Cortex of kidney (tissue), 1 donor: ENCODE measurements at places on chromosomes 5 and 9.

GRCh38 chr9:136915632-136916329 lies 28.8 kb downstream of the FBXW5 start:
- no peak for DNase-seq

DNA sequence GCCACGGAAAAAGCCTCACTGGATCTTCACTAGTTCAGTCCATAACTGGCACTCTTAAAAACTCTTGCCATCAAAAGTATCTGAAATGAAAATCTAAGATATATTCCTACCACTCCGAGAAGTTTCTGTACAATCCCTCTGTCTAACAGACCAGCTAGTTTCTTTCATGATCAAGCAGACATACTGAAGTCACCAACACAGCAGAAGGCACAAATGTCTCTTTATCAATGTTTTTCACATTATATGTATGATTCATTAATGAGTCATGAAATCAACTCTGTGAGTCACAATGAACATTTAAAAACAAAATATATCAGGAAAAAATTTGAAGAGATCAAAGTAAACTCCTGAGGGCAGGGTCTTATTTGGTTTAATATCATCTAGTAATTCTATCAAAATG lies 50.8 kb downstream of the F2R start:
- DNase-seq, result no peak

DNA sequence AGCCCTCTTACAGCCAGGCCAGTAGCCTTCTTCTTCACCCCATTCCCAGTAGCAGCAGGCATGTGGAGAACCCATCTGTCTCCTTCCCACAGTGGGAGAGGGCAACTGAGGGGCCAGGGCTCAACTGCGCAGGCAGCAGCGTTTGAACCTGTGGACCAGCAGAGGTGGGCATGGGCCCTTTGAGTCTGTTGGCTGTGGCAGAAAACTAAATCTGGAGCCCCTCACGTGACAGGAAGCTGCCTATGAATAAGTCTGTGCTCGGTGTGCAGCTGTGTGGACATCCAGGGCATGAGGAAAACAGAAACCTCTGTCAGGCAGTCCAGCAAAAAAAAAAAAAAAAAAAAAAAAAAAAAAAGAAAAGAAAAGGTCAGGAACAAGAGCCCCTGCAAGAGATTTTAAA lies 189.2 kb upstream of the NR3C1 start:
- DNase-seq, result no peak

GRCh38 chr5:170278611-170279458 lies 18.7 kb downstream of the LCP2 start:
- DNase-seq, result no peak

DNA sequence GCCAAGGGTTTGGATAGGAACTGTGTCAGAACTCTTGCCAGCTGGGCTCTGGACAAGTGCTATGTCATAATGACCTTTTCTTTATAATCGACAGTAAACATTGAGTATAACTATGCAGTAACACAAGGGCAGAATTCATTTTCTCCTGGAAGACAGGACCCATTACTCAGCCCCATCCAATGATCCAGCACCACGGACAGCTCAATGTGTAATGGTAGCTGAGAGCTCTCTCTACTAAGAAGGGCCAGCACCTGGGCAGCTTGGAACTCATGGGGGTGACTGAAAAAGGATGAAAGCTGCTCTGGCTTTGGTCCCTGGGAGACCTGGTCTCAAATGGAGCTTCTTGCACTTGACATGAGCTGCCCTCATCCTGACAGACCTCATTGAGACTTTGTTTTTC lies 347.8 kb downstream of the TRIM32 start:
- no peak for DNase-seq

GRCh38 chr9:88567870-88568269 lies 32.9 kb downstream of the NXNL2 start:
- no peak for DNase-seq
